ENCODE measurements at places on chromosomes 1 and 21.

GRCh38 chr1:55993646-55994318 is 585.6 kb downstream of the PLPP3 start:
- no peak for DNase-seq

DNA sequence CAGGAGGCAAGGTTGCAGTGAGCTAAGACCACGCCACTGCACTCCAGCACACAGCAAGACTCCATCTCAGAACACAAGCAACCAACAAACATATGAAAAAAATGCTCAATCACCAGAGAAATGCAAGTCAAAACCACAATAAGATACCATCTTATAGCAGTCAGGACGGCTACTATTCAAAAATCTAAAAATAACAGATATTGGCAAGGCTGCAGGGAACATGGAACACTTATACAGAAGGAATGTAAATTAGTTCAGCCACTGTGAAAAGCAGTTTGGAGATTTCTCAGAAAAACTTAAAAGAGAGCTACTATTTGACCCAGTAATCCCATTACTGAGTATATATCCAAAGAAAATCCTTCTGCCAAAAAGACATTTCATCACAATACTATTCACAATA is 27.6 kb upstream of the POGK start:
- peak; percentile 37 for DNase-seq

DNA sequence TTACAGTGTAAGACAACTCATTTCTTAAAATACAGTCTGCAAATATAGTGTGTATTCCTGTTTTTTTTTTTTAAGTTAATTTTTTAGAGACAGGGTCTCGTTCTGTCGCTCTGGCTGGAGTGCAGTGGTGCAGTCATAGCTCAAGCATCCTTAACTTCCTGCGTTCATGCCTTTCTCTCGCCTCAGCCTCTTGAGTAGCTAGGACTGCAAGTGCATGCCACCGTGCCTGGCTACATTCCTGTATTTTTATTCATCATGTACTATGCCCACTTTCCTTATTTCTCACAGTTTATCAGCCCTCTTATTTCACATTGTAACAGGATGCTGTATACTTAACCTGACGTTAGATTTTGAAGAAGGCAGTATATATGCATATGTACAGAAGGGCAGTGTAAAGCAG is 26.7 kb downstream of the MIER1 start:
- no peak for DNase-seq

- DNase-seq, result no peak
Observed at GRCh38 chr1:6205849-6206519, at the start of gene RNF207. RNF207 (plus strand) TSS chr1:6206119; CDS start chr1:6206536, 417 bp downstream.

GRCh38 chr21:39093526-39093925 is 89.7 kb downstream of the PSMG1 start:
- no peak for DNase-seq

DNA sequence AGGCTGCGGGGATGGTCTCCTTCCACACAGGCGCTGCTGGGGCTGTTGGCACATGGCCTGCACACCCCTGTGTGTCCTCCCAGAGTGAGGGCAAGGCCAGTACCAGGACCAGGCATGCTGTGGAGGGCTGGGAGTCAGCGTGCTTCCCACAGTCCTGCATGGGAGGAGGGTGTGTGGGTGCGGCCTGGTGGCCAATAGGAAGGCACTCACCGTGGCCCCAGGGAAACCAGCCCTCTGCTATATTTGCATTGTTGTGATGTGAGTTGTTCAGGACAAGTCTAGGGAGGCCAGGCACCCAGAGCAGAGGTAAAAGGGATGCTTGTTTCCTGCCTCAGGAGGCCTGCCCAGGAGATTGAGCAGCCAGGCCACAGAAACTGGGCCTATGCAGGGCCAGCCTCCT is 59.5 kb downstream of the S100B start:
- DNase-seq, result no peak

GRCh38 chr1:220891224-220892085 is 12.2 kb downstream of the HLX start:
- DNase-seq, result no peak

DNA sequence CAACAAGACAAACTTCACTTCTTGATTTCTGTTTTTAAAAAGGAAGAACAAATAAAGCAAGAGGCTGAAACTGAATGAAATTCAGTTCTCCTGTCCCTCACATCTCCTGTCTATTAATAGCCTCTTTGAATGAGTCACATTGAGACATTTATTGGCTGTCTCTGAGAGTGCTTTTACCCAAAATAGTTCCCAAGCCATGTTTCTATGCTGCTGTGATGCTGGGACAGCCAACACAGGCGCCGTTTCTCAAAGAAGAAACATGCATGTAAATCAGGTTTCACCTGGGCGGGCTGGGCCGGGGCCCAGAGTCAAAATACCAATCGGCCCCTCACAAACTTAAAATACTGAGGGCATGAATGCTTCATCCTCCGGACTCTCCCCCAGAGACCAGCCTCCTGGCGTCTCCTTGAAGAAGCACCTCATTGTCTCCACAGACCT is 105.2 kb downstream of the EDEM3 start:
- DNase-seq, result peak; percentile 35

- DNase-seq, result no peak
Observed at GRCh38 chr1:183417772-183418491, at the start of gene NMNAT2. NMNAT2 (minus strand) TSS chr1:183418380; CDS start chr1:183418267, 113 bp downstream.

GRCh38 chr1:63847308-63847910 is 73.6 kb downstream of the ROR1 start:
- DNase-seq, result no peak
